ENCODE measurements at places on chromosomes 4 and X.

DNA sequence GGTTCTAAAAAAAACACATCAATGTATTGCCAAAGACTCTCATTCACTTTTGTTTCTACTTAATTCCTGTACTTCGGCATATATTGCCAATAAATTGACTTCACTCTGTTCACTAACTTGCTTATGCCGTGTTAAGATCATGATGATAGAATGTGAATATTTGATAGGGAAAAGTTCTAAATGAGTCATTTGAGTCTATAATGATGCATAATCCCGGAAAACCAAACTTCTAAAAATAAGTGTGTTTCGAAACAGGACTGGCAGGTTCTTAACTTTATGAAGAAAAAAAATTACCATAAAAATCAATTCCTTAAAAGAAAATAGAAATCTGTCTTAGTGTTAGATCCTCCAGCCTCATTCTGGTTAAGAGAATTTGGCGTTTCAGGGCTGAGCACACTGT lies 387.5 kb upstream of the FTHL17 start:
- DNase-seq = no peak

DNA sequence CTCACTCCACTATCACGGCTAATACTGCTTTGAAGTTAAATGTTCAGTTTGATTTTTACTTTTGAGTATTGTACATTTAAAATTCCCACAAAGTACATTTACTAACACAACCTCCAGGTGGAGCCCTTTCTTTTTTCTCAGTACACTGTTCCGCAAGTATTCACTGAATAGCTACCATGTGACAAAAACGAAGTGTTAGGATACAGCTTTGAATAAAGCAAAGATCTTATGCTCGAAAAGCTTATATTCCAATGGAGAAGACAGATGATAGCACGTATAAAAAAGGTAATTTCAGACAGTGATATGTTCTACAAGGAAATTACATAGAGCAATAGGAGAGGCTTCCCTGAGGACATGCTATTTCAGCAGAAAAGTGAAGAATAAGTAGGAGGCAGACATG lies 60.7 kb upstream of the ABCG2 start:
- peak; percentile 14 for DNase-seq

DNA sequence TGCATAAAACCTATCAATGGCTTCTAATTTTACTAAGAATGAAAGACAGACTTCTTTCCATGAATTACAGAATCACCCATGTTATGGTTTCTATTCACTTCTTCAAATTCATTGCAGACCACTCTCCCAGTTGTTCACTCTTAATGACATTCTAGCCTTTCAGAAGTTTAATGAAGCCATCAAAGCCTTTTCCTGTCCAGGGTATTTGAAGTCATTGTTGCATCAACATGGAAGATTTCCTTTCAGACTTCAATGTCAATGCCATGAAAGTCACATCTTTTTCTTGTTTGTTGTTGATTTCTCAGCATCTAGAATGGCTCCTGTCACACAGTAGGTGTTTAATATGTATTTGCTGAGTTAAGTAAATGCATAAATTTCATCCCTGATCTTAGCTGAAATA lies 48.1 kb upstream of the ARSJ start:
- no peak for DNase-seq

DNA sequence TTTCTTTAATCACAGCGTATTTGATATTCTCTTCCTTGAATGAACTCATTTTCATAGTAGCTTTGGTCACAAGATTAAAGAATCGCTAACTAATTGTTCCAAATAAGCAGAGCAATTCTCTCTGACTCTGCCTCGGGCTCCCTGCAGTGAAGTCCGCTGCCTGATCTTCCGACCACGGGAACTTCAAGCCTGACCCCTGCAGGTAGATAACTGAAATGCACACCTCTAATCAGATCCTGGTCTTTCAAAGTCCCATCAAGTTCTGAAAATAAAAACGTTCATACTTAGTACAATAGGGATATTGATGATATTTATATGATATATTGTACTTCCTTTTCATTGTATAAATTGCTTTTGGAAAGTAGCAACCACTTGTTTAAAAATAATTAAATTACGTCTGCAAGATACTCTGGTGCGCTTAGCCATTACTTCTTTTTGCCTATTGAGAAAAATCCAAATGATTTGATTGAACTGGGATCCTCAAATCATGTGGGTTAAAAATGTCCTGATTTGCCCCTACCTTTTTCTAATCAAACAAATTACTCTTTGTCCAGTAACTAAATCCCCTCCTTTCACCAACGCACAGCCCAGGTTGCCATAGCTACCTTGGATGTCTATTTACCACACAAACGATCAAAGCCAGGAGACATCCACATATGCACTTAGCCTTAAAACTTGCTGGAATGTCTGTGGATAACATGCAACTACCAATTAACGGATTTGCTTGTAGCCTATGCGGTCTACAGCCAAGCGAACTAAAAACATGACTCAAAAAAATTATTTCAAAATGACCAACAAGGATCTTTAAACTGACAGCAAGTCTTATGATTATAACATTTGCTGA lies 4.2 kb downstream of the MID1 start:
- DNase-seq = no peak

- no peak for DNase-seq
Measured at GRCh38 chrX:112043997-112044396, 38.6 kb downstream of the TRPC5 start.

DNA sequence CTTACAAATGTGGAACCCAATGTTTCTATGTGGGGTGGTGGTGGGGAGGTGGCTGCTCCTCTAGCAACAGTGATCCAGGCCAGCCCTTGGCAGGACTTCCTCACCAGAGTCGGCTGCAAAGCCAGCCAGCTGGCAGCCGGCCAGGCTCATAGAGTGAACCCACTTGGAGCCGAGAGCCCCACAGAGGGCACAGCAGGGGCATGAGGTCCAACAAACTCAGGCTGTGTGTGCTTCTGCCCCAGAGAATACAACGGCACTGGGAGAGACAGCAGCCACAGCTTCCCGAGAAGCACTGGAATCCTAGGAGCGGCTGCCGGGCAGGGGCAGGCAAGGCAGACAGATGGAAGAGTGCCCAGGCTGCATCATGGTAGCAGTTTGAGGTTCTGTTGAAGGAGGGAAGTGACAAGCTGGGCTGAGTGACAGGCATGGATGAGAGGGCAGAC lies 23.5 kb upstream of the SOWAHD start:
- DNase-seq = no peak

DNA sequence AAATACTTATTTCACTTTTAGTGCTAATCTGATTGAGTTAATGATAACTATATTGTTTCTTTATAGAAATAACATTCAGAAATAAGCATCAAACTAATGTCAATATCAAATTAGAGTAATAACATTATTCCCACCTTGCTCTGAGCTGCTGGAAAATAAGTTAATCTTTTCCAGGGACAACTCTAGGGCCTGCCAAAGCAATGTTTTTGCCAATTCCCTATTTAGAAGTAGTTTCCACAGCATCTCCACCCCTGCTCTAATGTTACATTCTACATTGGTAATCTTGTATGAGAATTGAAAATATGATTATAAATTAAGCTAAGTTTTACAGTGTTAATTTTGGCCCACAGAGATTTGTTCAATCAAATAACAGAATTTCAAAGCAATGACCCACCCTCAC lies 68.3 kb downstream of the REELD1 start:
- DNase-seq = no peak

DNA sequence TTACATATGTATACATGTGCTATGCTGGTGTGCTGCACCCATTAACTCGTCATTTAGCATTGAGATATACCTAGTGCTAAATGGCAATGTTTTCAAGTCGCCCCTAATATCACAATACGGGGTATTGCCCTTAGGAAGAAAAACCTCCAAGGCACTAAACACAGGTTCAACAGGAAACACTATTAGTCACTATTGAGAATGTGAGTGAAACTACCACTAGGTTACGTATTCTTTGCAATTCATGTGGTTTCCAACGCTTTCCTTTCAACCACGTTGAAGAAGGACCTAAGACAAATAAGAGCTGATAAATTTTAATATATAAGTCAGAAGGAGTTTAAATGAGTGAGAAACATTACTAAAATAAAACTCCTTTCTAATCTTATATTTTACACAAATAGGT lies 134.7 kb upstream of the SPANXN4 start:
- DNase-seq = no peak

GRCh38 chr4:182190306-182190705 lies 52.9 kb upstream of the TENM3 start:
- no peak for DNase-seq
